ENCODE measurements at places on chromosomes 2 and 18.

- DNase-seq = no peak
These were observed 6.4 kb upstream of the FHL2 start for GRCh38 chr2:105405291-105405690.

- DNase-seq = no peak
These were observed 132.2 kb upstream of the SMAD7 start for GRCh38 chr18:49082714-49083688.

DNA sequence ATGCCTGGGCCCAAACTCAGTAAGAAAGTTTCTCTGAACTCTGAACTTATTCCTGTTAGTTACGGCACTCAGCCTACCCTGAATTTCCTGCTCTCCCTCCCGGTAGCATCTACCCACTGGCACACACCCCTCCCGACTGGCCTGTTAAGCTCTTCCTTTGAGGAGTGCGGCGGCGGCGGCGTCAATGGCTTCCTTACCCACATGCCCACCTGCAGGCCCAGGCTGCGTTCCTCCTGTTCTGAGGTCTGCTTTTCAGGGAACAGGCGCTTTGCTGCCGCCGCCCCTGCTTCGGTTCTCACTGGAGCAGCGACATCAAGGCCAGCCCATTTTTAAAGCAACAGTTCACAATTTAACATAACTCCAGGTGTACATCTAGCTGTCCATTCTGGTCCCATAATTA, 432.4 kb downstream of the DCDC2C start:
- no peak for DNase-seq

DNA sequence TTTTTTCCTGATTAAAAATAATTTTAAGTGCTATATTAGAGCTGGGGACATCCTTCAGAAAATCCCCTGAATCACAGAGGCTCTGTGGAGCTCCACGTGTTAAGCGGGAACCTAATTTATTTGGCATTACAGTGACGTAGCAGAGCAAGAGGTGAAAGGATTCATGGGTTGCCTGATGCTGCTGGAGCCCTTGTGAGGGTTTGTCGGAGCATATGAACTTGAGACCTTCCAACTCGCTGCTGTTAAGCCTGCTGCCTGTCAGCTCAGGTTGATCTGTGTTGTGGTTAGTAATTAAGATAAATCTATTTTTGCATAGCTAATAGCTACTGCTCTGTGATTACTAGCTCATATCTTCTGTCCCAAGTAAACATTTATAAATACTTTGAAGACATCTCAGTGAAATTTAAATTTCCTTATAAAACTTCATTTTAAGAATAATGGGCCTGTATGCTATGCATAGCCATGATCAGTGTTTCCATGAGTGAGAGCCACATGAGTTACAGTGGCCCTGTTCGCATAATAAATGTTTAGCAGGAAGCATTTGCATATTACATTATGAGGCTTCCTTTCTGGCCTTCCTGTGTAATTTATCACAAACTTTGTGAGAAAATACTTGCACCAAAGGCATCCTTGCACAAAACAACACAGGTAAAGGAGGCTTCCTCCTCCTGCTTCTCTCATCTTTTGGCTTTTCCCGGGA, 438.9 kb downstream of the PTPRM start:
- no peak for DNase-seq

DNA sequence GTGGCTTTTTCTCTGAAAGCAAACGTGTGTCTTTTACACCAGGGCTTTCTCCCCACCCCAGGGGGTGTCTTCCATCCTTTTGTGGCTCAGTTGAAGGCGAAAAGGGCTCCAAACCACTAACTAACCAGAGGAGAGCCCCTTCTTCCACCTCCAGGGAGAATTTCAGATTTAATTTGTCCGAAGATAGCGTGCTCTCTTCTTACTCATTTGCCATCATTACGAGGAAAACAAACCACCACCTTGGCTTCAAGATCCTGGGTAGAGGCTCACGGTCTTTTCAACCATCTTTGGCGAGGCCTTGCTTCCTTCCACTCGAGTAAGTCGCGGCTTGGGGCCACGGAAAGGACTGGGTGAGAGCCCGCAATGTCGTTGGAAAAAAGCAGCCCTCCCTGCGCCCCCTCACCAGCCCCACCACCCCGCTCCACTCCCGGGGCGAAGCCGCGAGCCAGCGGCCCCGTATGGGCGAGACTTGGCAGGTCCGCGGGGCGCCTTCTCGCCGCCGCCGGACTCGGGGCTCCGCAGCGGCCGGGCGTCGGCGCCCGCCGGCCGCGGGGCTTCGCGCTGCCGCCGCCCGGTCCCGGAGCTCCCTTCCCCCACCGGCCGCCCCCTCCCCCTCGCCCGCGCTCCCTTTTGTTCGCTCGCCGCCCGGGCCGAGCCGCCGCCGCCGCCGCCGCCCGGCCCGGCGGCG, 1.7 kb upstream of the ZNF532 start:
- peak; percentile 46 for DNase-seq

DNA sequence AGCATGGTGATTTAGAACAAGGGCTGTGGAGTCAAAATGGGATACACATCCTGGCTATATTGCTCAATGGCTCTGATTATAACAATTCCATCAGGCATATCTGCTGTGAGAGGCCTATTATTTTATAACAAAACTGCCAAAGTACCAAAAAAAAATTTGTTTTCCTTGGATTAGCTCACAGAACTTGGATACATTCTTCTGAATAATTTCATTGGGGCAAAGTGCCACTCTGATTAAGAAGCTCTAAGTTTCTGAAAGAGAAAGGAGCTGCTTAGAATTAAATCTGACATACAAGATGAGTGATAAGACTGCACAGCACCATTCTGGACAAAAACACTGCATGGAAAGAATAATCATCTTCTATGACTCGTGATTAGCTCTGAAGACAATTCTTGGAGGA, 85.7 kb downstream of the SMC6 start:
- no peak for DNase-seq

DNA sequence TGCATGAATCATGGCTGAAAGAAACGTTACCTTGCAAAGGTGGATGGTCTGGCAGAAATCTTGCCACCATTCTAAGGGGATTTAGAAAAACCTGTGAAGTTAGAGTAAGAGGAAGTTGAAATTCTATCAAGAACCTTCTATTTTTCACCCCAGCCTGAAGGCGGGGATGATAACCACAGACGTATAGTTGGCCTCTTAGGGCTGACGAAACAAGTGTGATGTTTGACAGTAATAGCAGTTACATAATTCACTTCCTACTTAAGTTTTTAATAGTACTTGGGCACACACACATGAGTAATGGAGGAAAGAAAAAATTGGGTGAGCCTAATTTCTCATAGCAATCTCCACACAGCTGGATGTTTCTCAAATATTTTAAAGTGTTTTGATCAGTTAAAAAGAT, 336.6 kb upstream of the SALL3 start:
- DNase-seq = no peak

DNA sequence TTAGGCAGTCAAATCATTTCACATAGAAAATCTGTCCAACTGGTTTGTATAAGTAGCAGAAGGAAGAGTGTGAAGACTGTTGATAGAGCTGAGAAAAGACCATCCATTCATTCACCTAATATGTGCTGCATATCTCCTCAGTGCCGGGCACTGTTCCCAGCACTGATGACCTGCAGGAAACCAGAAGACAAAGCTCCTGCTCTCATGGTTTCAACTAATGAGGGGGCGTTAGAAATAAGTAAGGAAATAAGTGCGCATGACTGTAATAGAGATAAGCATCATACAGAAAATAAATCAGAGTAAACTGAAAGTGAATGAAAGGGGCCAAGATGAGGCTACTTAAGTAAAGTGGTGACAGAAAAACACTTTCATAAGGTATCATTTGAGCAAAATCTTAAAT, 427.5 kb upstream of the CDH20 start:
- DNase-seq = no peak

- no peak for DNase-seq
These were observed 3.8 kb upstream of the SEMA4C start for GRCh38 chr2:96873651-96874096.

DNA sequence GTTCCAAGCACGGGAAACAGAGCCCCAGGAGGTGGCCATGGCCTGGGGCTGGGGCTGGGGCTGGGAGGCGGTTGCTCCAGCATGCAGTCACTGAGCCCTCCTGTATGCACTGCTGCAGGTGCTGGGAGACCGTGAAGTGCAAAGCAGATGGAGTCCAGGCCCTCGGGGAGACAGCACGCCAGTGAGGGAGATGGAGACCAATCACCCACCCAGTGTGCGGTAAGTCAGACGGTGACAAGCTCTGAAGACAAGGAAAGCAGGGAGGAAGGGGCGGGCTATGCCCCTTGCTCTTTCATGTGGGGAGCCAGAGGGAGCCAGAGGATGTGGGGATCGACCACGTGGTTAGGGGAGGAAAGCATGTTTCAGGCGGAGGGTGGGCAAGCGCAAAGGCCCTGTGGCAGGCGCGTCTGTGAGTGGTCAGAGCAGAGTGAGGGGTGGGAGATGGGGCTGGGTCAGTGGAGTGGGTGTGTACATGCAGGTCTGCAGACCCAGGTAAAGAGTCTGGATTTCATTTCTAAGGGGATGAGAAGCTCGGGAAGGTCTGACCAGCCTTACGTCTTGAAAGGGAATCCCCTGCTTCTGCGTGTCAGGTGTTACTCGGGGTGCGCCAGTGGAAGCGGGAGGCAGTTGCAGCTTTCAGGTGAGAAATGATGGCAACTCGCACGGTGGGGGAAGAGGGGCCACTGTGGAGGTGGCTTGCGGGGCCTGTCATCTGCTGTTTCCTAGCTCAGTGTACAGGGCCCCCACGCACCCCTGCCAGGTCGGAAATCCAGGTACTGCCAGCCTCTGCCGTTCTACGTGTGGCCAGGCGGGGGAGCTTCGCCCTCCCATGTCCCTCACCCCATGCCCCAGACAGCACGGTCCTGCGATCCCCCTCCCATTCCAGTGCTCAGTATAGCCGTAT, 19.4 kb downstream of the RRM2 start:
- no peak for DNase-seq

DNA sequence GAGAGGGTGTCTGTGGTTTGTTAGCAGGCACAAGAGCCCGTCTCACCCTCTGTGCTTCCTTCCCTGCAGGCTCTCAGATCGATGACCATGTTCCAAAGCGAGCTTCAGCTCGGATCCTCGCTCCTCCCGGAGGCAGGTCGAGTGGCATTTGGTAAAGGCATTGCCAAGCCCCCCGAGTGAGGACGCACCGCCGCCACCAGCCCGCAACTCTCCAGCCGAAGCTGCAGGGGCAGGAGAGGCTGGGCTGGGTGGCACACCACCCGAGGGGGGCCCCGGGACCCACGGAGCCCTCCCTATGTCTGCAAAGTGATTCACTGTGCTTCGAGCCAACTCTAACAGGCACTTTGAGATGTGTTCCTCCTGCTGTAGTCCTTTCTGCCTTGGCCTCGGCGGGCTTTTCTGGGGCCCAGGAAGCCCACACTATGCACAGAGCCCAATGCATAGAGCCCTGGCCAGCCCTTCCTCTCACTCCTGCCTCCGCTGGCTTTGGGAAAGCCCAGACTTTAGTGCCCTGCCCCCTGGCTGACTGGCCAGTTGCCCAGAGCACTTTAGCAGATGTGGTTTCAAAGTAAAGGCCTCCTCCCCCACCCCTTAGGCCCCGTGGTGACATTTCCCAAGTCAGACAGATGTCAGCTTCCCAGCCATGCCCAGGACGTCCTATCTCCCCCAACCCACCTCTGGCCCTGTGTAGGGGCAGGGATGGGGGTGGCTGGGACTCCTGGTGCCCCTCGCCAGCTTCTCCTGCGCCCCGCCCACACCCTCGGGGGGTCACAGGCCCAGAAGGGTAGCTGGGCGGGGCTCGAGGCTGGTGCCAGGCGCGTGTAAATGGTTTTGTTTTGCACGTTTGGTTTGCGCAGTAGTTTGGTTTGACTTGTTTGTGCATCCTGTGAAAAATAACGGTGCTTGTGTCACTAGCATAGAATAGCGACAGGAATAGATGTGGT, 23.3 kb upstream of the MAPRE3 start:
- no peak for DNase-seq

DNA sequence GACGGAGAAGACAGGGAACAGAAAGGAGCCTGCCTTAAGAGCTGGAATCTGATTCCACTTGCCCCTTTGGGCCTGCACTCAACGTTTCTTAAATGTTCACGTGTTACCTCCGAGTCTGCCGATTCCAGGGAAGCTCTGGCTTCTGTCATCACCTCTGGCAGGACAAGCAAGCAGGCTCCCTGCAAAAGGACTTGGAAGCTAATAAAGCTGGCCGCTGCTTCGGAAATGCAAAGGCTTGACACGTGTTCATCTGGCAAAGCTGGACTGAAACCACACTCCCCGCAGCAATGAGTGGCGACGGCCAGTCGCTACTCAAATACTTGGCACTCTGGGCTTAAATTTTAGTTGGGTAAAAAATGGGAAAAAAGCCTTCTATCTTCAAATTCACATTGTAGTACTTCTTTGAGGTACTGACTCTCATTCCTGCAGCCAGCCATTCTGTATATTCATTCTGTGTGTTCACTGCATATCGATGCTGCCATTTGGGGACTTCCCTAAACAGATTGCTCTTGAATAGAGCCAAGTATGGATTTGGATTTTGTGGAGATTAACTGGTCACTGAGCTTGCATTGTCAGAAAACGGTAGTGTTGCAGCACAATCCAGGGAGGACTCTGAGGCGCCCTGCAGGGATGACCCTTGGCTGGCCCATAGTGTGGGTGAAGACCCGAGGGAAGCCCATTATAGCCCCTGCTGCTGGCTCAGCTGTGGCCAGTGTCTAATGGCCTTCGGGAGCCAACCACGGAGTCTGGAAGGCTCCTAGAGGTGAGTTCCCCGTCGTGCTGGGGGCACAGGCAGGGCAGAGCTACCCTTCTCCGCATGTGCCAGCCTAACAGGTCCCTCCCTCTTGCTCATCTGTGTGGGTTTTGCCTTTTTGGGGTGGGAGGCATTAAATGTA, 231.5 kb downstream of the PRKCE start:
- DNase-seq = no peak

DNA sequence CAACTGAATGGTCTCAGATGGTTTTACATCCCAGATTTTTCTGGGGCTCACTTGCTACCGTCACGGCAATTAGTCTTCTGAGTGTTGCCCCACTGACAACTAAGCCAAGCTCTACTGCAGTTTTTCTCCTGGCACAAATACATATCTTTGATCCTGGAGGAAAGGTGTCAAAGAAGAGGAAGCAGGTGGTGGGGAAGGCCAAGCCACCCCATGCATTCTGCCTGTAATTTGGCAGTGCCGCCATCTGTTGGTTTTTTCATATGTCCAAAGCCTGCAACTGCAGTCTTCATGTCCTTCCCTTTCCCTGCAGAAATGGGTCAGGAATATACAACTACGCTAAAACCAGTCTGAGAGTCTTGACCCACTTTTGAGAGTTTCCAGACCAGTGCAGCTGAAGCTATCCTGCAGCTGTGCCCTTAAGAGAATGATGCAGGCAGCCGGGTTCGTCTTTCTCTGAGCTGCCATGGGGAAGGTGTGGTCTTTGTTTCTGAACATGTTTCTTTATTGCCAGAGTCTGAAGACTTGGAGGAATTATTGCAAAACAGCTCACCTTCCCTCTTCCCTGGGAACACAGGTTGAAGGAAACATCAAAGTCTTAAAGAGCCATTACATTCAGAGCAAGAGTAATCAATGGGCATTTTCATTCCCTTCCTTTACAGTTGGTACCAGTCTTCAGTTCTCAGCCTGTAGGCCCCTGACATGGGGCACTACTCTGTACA, 71.8 kb upstream of the ATL2 start:
- DNase-seq = no peak

- DNase-seq = no peak
These were observed 203.4 kb downstream of the NEDD4L start for GRCh38 chr18:58247363-58247834.

- peak; percentile 76 for DNase-seq
These were observed 32.8 kb upstream of the DNAH7 start for GRCh38 chr2:196101325-196101991.
